Type B pancreatic cell (in vitro differentiated cells): ENCODE measurements at places on chromosomes 2 and 18.

DNA sequence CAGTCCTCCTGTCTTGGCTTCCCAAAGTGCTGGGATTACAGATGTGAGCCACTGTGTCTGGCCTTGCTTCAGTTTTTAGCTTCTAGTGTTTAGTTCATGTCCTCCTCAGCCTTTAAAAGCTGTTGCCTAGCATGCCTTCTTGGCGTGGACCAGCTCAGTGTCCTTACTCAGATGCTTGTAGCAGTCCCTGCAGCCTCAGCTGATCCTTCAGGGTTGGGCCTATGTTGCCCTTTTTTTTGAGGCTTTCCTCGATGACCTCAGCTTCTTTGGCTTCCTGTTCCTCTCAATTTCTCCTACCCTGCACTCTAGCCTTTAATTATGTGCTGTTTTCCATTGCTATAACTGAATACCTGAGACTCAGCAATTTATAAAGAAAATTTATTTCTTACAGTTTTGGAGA lies 57.7 kb downstream of the TANC1 start:
- no peak for DNase-seq

DNA sequence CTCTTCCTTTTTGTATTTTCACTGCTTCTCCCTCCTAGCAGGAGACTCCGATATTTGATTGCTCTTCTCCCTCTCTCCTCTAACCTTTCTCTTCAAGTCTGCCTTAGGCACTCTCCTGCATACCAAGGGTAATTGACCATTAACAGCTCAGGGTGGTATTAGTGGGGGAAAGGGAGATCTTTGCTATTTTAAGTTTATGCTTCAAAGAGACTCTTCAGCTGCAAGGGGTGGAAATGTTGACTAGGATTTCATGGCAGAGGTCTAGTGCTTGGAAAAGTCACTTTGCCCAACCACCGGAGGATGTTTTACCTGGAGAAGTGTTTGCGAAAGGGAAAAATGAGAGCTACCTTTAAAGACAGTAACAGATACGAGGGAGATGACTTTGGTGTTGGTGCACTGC lies 453.7 kb downstream of the SLC4A3 start:
- DNase-seq: no peak

DNA sequence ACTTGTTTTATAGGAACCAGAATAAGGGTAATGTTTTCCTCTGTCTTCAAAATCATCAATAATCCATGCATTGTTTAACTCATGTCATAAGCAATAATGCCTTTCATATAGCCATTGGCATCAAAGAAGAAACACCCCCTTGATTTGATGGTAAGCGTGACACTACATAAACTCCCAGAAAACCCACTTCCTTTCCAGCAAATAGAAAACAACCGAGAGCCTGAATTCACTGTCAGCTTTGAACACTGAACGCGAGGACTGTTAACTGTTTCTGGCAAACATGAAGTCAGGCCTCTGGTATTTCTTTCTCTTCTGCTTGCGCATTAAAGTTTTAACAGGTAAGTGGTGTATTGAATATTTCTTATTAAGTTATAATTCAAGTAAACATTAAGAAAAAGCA lies at the start of gene ICOS:
Gene ICOS (plus strand): TSS at position 229 of the 400 bp plus-strand sequence. CDS start 52 bp downstream, at position 281.
- no peak for DNase-seq

DNA sequence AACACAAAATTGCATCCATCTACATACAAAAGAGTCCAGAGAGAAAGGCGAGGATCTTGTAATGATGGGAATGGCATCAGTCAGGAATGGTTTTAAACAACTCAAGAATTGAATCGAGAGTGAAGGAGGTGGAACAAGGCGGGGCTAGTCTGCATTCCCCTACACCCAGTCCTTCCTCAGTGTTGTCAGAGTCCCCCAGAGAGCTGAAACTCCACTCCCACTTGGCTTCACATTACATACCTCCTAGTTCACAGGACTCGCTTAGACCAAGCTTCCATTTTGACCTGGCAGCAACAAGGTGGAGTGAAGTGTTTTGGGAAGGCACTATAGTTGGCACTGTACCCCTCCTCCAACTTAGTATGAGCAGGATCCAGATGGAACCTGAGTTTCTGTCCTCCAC lies 1273.5 kb upstream of the CRIM1 start:
- no peak for DNase-seq

DNA sequence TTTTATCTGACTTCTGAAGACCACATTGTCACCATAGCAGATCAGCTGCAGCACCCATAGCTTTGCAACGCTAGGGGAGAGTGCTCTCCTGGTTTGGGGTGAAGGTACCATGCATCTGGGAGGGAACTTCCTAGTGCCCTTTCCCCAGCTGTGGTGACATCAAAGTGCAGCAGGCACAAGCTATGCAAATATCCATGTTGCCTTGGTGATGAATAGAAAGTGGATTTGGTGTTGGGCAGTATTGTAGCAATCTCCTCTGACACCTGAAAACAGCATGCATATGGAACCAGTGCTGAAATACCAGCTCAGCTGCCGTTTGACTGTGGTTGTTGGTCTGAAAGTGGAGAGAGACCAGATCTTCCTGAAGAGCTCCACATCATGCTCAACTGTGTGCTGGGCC lies 37.1 kb downstream of the BCL2L11 start:
- no peak for DNase-seq
